CD4-positive, alpha-beta memory T cell (primary cell): ENCODE measurements at places on chromosomes 13 and 19. TPM values are rescaled to one million over a fixed set of nuclear protein-coding genes. Genes with fewer than 3 reads are reported as not detected.

- H3K4me3 ChIP-seq = no peak overlapping the region
- DNase-seq = no peak
Measured at GRCh38 chr13:73757481-73758233, 376.5 kb downstream of the KLF12 start.

RNF6 gene
- 47.9 TPM for total RNA-seq

GRCh38 chr19:14471436-14472187 lies 3.5 kb downstream of the PTGER1 start:
- H3K36me3 ChIP-seq = peaks cover 28% of the 10 kb centered on the region
- H3K27ac ChIP-seq = no peak overlapping the region
- no peak for DNase-seq
- H3K4me1 ChIP-seq = peaks cover 36% of the 10 kb centered on the region
- no peak overlapping the region for H3K4me3 ChIP-seq
- peaks cover 14% of the 10 kb centered on the region for H3K27me3 ChIP-seq

SULT2B1 gene
- not detected for total RNA-seq

GTF2F2 gene
- 14.7 TPM for total RNA-seq

VSIG10L gene
- 0.26 TPM for total RNA-seq

- DNase-seq = peak; percentile 14
- H3K36me3 ChIP-seq = no peaks in the 10 kb centered on the region
- H3K4me1 ChIP-seq = no peaks in the 10 kb centered on the region
- no peaks in the 10 kb centered on the region for H3K27me3 ChIP-seq
- no peak overlapping the region for H3K27ac ChIP-seq
Measured at GRCh38 chr19:13689085-13689484, 75.2 kb upstream of the MRI1 start.

DNA sequence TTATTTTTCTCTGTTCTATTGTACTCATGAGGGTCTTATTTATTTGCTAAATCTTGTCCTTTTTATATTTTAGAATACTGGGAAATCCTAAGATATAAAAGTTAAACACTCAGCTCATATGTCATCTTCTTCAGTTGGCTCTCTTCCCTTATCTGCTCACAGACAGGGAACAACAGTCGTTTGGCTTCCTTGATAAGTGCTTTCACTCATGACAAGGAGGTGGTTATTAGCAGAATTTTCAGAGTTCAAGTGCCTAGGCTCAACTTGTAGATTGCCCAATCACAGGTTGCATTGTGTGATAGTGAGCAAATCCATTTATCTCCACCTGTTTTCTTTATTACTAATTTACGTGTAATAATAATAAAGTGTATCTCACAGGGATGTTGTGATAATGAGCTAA lies 620.3 kb upstream of the PCDH20 start:
- DNase-seq = no peak
- no peaks in the 10 kb centered on the region for H3K36me3 ChIP-seq
- no peaks in the 10 kb centered on the region for H3K4me1 ChIP-seq

GRCh38 chr19:11373166-11373884 lies 1.1 kb upstream of the SWSAP1 start:
- H3K27ac ChIP-seq = no peak overlapping the region
- no peaks in the 10 kb centered on the region for H3K36me3 ChIP-seq
- peak overlapping the region; percentile 57 for H3K4me3 ChIP-seq
- no peak for DNase-seq

GPR108 gene
- 85.3 TPM for total RNA-seq

MBD3L3 gene
- total RNA-seq = not detected

KLK2 gene
- not detected for total RNA-seq

GRCh38 chr13:48626726-48627451 lies 26.8 kb upstream of the CYSLTR2 start:
- H3K27ac ChIP-seq = no peak overlapping the region
- no peak for DNase-seq
- no peaks in the 10 kb centered on the region for H3K36me3 ChIP-seq

DNA sequence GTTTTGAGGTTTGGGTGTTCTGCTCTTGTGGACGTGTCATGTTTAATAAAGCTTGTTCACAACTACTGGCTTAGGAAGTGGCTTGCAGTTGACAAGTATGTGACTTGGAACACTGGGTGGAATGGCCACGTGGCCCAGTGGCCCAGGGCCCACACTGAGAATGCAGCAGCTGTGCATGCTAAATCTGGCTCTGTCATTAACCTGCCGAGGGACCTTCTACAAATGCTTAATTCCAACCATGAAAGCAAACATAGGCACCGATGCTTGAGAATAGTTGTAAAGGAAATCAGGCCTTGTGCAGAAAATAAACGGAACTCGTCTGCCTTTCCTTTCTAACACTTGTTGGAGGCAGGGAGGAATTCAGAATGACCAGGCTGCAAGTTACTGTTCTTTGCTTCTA lies 11.6 kb upstream of the CLDN10 start:
- H3K27me3 ChIP-seq = peaks cover 2% of the 10 kb centered on the region
- H3K36me3 ChIP-seq = no peaks in the 10 kb centered on the region
- no peak overlapping the region for H3K4me3 ChIP-seq
- H3K27ac ChIP-seq = no peak overlapping the region

GRCh38 chr19:7595466-7596133 lies at the start of gene CAMSAP3:
TSS of gene CAMSAP3 (plus strand) at chr19:7595863. CDS start at chr19:7596003, 140 bp downstream.
- no peaks in the 10 kb centered on the region for H3K36me3 ChIP-seq
- peaks cover 6% of the 10 kb centered on the region for H3K27me3 ChIP-seq
- H3K27ac ChIP-seq = no peak within 1 kb of the TSS

- H3K4me3 ChIP-seq = no peak overlapping the region
- H3K36me3 ChIP-seq = no peaks in the 10 kb centered on the region
- no peak for DNase-seq
Measured at GRCh38 chr13:108700422-108701170, 71.2 kb downstream of the MYO16 start.

DNA sequence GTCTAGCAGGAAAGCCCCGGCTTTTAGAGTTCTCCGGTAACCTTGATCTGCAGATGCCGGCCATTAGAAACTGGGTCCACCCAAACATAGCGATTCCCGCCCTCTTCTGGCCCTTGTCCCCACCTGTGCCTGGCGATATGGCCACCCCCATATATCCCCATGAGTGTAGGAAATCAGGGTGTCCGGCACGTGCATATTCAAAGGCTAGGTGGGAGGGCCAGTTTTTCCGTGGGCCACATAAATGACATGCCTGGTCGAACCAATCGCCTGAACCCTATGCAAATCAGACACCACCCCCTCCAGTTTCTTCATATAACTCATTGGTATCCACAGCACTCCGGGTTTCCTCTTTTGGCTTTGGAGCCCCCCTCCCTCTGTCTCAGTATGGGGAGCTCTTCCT lies 37.4 kb downstream of the ERICH4 start:
- no peaks in the 10 kb centered on the region for H3K36me3 ChIP-seq
- no peak for DNase-seq
- no peaks in the 10 kb centered on the region for H3K27me3 ChIP-seq
- H3K27ac ChIP-seq = no peak overlapping the region
- H3K4me3 ChIP-seq = no peak overlapping the region

CCDC169 gene
- not detected for total RNA-seq

DNA sequence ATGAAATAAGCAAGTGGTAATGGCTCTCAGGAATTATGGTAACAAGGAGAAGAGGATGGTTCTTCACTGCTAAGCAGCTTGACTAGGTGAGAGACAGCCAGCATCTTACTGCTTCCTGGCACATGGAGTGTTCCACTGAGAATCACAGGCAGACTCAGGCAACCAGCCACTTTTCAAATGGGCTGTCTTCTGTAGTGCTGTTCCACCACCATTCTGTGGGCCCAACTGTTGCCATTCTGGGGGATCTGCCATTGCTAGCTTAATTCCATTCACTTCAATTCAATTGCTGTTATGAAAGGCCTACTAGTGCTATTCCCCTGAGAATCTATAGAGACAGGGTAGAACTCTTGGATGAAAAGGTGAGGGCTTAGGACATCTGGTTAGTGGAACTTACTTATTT lies 341.9 kb downstream of the KCNRG start:
- H3K36me3 ChIP-seq = no peaks in the 10 kb centered on the region
- H3K4me1 ChIP-seq = peaks cover 56% of the 10 kb centered on the region
- no peaks in the 10 kb centered on the region for H3K27me3 ChIP-seq
- no peak overlapping the region for H3K4me3 ChIP-seq
- DNase-seq = no peak
- H3K27ac ChIP-seq = no peak overlapping the region

GRCh38 chr19:13172346-13173138 lies 22.3 kb downstream of the IER2 start:
- peak overlapping the region; percentile 53 for H3K27ac ChIP-seq
- no peaks in the 10 kb centered on the region for H3K27me3 ChIP-seq
- no peaks in the 10 kb centered on the region for H3K36me3 ChIP-seq
- peak; percentile 63 for DNase-seq

DNA sequence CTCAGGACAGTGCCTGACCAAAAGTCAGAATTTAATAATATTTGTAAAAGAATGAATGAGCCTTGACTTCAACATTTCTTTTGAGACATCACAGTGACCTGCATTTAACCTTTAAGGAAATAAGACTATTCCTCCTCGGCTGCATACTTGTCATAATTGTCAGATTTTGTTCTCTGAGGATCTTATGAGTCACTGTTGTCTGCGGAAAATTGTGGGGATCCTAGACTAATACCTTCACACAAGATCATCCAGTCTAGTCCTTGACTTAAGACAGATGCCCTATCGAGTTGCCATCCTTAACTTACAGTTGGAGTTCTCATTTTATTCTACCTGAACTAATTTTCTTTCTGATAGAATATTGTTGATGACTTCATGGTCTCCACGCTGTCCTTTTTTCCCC lies 198.4 kb downstream of the DLEU7 start:
- H3K4me3 ChIP-seq = no peak overlapping the region
- no peak for DNase-seq
- no peak overlapping the region for H3K27ac ChIP-seq
- no peaks in the 10 kb centered on the region for H3K27me3 ChIP-seq
- H3K36me3 ChIP-seq = no peaks in the 10 kb centered on the region
- no peaks in the 10 kb centered on the region for H3K4me1 ChIP-seq

DNA sequence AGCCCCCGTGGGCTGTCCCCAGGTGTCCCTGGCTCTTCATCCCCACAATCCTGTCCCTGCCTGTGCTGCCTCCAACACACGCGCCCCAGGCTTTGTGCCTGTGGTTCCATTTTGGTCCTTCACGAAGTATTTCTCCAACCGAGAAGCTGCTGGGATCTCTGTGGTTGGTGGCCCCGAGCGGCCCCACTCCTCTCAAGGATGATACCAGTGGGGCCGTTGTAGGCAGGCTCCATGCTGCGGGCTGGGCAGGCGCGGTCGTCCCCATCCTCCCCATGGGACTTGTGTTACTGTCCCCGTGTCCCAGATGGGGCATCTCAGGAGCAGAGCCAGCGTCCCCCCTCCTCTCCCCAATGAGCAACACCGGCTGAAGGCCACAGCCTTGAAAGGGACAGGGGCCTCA lies 3.7 kb upstream of the ZNF554 start:
- H3K27ac ChIP-seq = no peak overlapping the region
- H3K27me3 ChIP-seq = no peaks in the 10 kb centered on the region
- no peak for DNase-seq
- no peaks in the 10 kb centered on the region for H3K36me3 ChIP-seq
- H3K4me1 ChIP-seq = peaks cover 8% of the 10 kb centered on the region
- H3K4me3 ChIP-seq = no peak overlapping the region

ATP4B gene
- not detected for total RNA-seq

DNA sequence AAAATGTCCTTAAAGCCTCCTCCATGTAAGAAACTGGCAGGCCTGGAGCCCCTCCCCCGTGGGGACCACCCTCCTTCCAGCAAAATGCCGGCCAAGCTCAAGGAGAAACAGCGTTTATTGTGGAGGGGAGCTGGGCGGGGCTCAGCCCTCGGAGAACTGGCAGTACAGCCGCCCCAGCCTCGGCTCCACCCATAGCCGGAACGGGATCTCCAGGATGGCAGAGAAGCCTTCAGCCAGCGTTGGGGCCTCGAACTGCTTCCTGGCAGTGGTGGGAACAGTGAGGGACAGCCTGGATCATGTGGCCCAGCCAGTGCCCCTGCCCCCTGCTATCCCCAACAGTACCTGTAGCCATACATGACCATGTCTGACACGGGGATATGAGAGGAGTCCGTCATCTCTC lies 6.3 kb downstream of the PNKP start:
- H3K27ac ChIP-seq = no peak overlapping the region
- H3K36me3 ChIP-seq = peaks cover 31% of the 10 kb centered on the region
- H3K27me3 ChIP-seq = no peaks in the 10 kb centered on the region
- H3K4me3 ChIP-seq = no peak overlapping the region
- peaks cover 13% of the 10 kb centered on the region for H3K4me1 ChIP-seq
- DNase-seq = no peak

DNA sequence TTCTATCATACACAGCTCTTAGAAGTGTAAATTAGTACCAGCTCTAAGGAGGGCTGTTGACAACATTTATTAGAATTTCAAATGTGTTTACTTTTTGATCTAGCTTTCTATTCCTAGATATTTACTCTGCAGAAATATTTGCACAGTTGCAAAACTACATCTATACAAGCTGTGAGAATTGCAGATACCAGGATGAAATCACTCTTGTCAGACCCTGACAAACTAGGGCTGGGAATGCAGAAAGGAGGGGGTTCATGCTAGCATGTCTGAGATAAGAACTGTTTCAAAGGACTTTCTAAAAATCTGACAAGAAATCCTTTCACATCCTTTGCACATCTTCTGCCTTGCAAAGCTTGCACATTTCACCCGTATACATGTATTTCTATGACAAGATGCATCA lies 11.8 kb upstream of the PABPC3 start:
- H3K4me3 ChIP-seq = no peak overlapping the region
- DNase-seq = no peak
- H3K4me1 ChIP-seq = no peaks in the 10 kb centered on the region
- H3K27ac ChIP-seq = no peak overlapping the region
- H3K27me3 ChIP-seq = no peaks in the 10 kb centered on the region

LYPD3 gene
- 3.3 TPM for total RNA-seq

GRCh38 chr19:16514383-16515019 lies 18.3 kb downstream of the C19orf44 start:
- no peak overlapping the region for H3K4me3 ChIP-seq
- no peaks in the 10 kb centered on the region for H3K4me1 ChIP-seq
- peaks cover 17% of the 10 kb centered on the region for H3K36me3 ChIP-seq
- no peaks in the 10 kb centered on the region for H3K27me3 ChIP-seq

DNA sequence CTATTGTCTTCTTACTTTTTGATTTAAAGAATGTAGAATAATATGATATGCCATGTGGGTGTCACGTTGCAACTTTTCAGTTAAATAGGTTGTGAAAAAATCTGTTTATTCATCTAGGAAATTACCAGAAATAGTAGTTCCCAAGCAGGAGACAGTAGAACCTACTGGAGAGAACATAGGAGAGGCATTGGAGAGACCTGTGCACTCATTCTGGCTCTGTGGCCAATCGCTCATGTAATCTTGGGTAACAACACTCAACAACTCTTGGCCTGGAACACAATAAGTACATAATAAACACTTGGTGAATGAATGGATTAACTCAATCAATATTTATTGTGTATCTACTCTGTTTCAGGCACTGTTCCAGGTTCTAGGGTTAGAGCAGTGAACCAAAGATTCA lies 35.3 kb downstream of the EDNRB start:
- no peaks in the 10 kb centered on the region for H3K4me1 ChIP-seq
- no peaks in the 10 kb centered on the region for H3K27me3 ChIP-seq
- no peak overlapping the region for H3K27ac ChIP-seq
- DNase-seq = no peak
- no peaks in the 10 kb centered on the region for H3K36me3 ChIP-seq
- H3K4me3 ChIP-seq = no peak overlapping the region

GRCh38 chr13:51950722-51951121 lies 60.5 kb downstream of the ATP7B start:
- no peaks in the 10 kb centered on the region for H3K27me3 ChIP-seq
- H3K4me1 ChIP-seq = peaks cover 47% of the 10 kb centered on the region
- H3K4me3 ChIP-seq = no peak overlapping the region
- no peak for DNase-seq
